Adrenal gland (tissue), 19 donors: ENCODE measurements at places on chromosomes 5 and 9. TPM values are rescaled to one million over a fixed set of nuclear protein-coding genes. Genes with fewer than 3 reads are reported as not detected.

Gene GPR150
- total RNA-seq, result 0.38 TPM

GRCh38 chr9:112443200-112443599 lies 43.4 kb upstream of the KIAA1958 start:
- no peak for DNase-seq

GRCh38 chr9:3507395-3508077 lies 18.3 kb downstream of the RFX3 start:
- no peak for DNase-seq

DNA sequence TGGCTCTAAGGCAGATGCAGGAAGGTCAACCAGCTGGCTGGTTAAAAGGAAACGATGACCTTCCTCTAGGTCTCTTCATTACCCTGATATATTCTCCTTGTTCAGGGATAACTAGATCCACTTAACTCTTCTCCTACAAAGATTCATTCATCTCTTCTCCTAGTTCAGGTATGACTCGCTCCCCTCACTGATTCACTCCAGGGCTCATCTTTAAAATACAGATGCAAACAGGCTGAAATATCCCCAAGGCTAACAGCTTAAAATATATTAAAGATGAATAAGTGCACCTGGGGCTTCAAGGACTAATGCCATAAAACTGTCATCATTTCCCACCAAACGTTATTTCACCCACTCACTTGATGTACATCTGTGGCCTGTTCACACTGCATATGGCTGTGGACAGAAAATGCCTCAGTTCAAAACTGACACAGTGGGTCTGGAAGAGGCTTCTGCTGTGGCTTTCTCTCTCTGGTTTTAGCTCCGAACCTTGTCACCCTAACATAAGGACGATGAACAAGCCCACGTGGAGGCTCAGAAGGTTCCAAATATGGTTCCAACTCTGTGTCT lies 366.9 kb downstream of the DEPDC1B start:
- no peak for DNase-seq

DNA sequence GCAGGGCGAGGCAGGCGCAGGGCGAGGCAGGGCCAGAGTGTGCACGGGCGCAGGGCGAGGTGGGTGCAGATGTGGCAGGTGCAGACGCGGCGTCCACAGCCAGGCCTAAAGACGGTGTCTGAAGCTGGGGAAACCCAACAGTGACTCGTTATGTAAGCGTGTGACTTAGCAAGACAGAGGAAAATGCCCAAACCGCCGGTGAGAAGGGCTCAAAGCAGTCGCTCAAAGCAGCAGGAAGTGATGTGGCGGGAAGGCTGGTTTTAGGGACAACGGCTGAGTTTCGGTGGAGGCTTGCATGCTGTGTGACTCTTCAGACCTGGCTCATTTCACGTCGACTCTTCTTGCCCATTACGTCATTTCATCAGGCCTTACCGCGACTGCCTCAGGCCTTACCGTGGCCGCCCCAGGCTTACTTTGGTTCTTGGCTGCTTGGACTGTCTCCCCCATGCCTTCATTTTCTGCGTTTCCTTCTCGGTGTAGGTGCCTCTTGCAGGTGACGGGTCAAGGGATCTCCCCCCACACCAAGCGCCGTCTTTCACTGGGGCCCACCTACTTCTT lies 50.5 kb upstream of the EXOC3 start:
- no peak for DNase-seq

DNA sequence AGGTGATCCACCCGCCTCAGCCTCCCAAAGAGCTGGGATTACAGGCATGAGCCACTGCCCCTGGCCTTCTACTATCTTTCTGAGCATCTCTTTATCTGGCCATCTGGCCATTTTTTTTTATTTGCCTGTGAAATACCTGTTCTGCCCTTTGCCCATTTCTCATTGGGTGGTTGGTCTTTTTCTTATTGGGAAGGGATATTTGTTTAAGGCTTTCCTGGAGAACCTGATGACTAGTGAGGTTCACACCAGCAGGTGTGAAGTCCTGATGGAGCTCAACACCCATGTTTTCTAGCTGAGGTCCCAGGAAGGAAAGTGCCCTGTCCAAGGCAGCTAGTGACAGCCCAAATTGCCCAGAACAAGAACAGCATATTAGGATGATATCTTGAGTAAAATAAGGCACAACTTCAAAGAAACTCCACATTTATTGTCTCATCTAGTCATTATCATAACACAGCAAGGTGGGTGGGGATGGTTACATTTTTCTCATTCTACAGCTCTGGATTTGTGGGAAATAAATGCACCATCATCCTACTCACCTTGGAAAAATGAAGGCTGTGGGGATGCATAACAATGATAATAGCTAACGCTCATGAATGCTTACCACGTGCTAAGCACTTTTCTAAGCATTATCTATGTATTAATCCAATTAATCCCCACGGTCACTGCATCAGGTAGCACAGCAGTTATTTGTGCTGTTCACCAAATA lies 20.3 kb downstream of the SLC36A3 start:
- no peak for DNase-seq
